ENCODE measurements at places on chromosomes 7 and 10. TPM values are rescaled to one million over a fixed set of nuclear protein-coding genes. Genes with fewer than 3 reads are reported as not detected.

Gene ANKRD22
- total RNA-seq: not detected

Gene PRLHR
- total RNA-seq: not detected

Gene TMEM229A
- total RNA-seq: not detected

Gene NEUROD6
- total RNA-seq: not detected

Gene TMEM273
- not detected for total RNA-seq

Gene STARD3NL
- total RNA-seq: 33.4 TPM

Gene DNA2
- 2.9 TPM for total RNA-seq

Gene TACR2
- total RNA-seq: not detected

Gene TWIST1
- 26.5 TPM for total RNA-seq

Gene C10orf143
- 2.6 TPM for total RNA-seq

Gene C10orf53
- not detected for total RNA-seq

Gene GAD2
- total RNA-seq: not detected

Gene ZMYND11
- total RNA-seq: 73.6 TPM

Gene GFRA1
- 73.3 TPM for total RNA-seq

Gene PNLIP
- total RNA-seq: not detected

Gene SLF2
- 20.6 TPM for total RNA-seq

Gene GPR15LG
- total RNA-seq: not detected

Gene ADIRF
- total RNA-seq: 0.54 TPM

Gene HPSE2
- total RNA-seq: not detected

Gene GBX1
- total RNA-seq: not detected

Gene C10orf62
- total RNA-seq: not detected

Gene TECPR1
- 33.8 TPM for total RNA-seq

Gene SLIT1
- not detected for total RNA-seq

Gene IGFBP3
- 1,748 TPM for total RNA-seq

Gene MNX1
- not detected for total RNA-seq

Gene AGAP9
- 5.4 TPM for total RNA-seq

Gene LRMDA
- total RNA-seq: 3.5 TPM

Gene MOGAT3
- total RNA-seq: not detected

Gene TEX36
- not detected for total RNA-seq

Gene ZNF365
- total RNA-seq: 5.2 TPM

Gene STEAP2
- not detected for total RNA-seq

Gene ACTL6B
- total RNA-seq: not detected

Gene MBLAC1
- 1.7 TPM for total RNA-seq

Gene CHPF2
- 101 TPM for total RNA-seq

Gene EZH2
- 11.0 TPM for total RNA-seq

Gene MLXIPL
- not detected for total RNA-seq

Gene TDRD1
- not detected for total RNA-seq

Gene CFTR
- not detected for total RNA-seq

Gene KLF14
- not detected for total RNA-seq

Gene PROSER2
- total RNA-seq: 15.6 TPM

Gene NRG3
- total RNA-seq: not detected

Gene GNGT1
- total RNA-seq: not detected

Gene CCDC186
- total RNA-seq: 20.4 TPM

Gene MUC12
- not detected for total RNA-seq
